ENCODE measurements at places on chromosomes 12 and 14. TPM values are rescaled to one million over a fixed set of nuclear protein-coding genes. Genes with fewer than 3 reads are reported as not detected.
A peak's percentile ranks its signal among the peaks of the same experiment; 100 is the strongest.

NDRG2 gene
- 346 TPM for total RNA-seq

- H3K36me3 ChIP-seq, result no peaks in the 10 kb centered on the region
- DNase-seq, result no peak
- no peak overlapping the region for H3K27ac ChIP-seq
- no peaks in the 10 kb centered on the region for H3K27me3 ChIP-seq
- H3K4me1 ChIP-seq, result no peaks in the 10 kb centered on the region
Observed at GRCh38 chr14:64281805-64282204, 12.4 kb downstream of the ESR2 start.

GRCh38 chr12:48765753-48766162 lies 23.1 kb downstream of the ADCY6 start:
- H3K4me1 ChIP-seq, result peaks cover 39% of the 10 kb centered on the region
- H3K4me3 ChIP-seq, result no peak overlapping the region
- H3K27me3 ChIP-seq, result no peaks in the 10 kb centered on the region
- H3K27ac ChIP-seq, result peak overlapping the region; percentile 75
- peaks cover 55% of the 10 kb centered on the region for H3K36me3 ChIP-seq

DNA sequence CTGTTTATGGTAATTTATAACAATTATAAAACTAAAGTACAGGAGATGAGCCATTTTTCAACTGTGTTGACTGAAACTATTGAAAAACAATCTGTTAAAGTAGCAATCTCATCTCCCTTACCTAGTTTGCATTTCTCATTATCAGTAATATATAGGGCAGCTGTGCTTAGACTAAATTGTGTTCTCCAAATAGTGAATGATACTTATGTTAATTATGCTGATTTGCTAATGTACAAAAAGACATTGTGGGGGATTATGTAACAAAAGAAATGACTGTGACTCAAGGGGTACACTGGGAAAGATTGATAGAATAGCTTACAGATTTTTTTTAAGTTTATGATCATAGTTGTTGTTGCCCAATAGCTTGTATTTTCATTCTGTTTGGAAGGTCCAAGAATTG lies 207.7 kb downstream of the FUT8 start:
- peaks cover under 1% of the 10 kb centered on the region for H3K4me1 ChIP-seq
- H3K27ac ChIP-seq, result no peak overlapping the region
- no peaks in the 10 kb centered on the region for H3K27me3 ChIP-seq
- peaks cover 5% of the 10 kb centered on the region for H3K36me3 ChIP-seq
- H3K4me3 ChIP-seq, result no peak overlapping the region

- DNase-seq, result no peak
- H3K4me3 ChIP-seq, result no peak overlapping the region
- H3K27me3 ChIP-seq, result peaks cover 43% of the 10 kb centered on the region
- no peak overlapping the region for H3K27ac ChIP-seq
- H3K36me3 ChIP-seq, result no peaks in the 10 kb centered on the region
- no peaks in the 10 kb centered on the region for H3K4me1 ChIP-seq
Observed at GRCh38 chr12:2751686-2752085, 43.1 kb upstream of the FKBP4 start.

- peaks cover 77% of the 10 kb centered on the region for H3K4me1 ChIP-seq
- DNase-seq, result no peak
- H3K27me3 ChIP-seq, result no peaks in the 10 kb centered on the region
- H3K36me3 ChIP-seq, result no peaks in the 10 kb centered on the region
- peak overlapping the region; percentile 89 for H3K4me3 ChIP-seq
Observed at GRCh38 chr12:1590221-1590979, 4.0 kb downstream of the FBXL14 start.

DNA sequence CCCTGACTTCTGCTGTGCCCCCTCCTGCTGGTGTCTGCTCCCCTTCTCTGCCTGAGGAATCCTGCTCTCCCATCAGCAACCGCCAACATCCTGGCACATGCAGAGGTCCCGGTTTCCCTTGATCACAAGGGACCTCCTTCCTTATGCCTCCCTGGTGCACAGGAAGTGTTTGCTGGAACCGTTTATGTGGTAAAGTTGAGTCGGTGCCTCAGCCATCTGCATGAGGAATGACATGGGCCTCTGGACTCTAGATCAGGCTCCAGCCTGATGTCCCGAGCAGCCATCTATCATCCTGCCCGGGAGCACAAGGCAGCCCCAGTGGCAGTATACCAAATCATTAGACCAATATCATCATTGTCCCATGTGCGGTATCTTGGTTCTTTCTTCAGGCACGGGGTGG lies 90.4 kb downstream of the BORCS5 start:
- no peak for DNase-seq
- H3K4me3 ChIP-seq, result no peak overlapping the region
- H3K4me1 ChIP-seq, result peaks cover 24% of the 10 kb centered on the region
- H3K27me3 ChIP-seq, result no peaks in the 10 kb centered on the region

GRCh38 chr12:64808110-64808509 lies 16.3 kb upstream of the TBC1D30 start:
- no peak for DNase-seq
- H3K4me1 ChIP-seq, result peaks cover 7% of the 10 kb centered on the region
- H3K4me3 ChIP-seq, result no peak overlapping the region
- H3K27ac ChIP-seq, result no peak overlapping the region
- no peaks in the 10 kb centered on the region for H3K36me3 ChIP-seq

- no peak overlapping the region for H3K27ac ChIP-seq
- no peaks in the 10 kb centered on the region for H3K4me1 ChIP-seq
- H3K27me3 ChIP-seq, result peaks cover 30% of the 10 kb centered on the region
- DNase-seq, result no peak
- H3K36me3 ChIP-seq, result no peaks in the 10 kb centered on the region
Observed at GRCh38 chr14:88998027-88998426, 173.6 kb downstream of the TTC8 start.

GRCh38 chr14:52923902-52924575 lies 26.8 kb downstream of the FERMT2 start:
- H3K4me1 ChIP-seq, result peaks cover 100% of the 10 kb centered on the region
- H3K36me3 ChIP-seq, result no peaks in the 10 kb centered on the region
- DNase-seq, result no peak
- peak overlapping the region; percentile 14 for H3K27ac ChIP-seq

DNA sequence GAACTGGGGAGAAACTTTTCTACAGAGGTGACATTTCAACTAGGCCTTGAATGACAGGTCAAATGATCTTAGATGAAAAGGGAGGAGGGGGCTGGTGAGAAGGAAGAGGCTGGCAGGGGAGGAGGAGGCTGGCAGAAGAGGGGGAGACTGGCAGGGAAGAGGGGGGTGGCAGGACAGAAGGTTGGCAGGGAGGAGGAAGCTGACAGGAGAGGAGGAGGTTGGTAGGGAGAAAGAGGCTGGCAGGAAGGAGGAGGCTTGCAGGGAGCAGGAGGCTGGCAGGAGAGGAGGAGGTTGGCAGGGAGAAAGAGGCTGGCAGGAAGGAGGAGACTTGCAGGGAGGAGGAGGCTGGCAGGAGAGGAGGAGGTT lies 63.4 kb upstream of the PPP4R3A start:
- H3K4me3 ChIP-seq, result no peak overlapping the region
- H3K36me3 ChIP-seq, result no peaks in the 10 kb centered on the region
- H3K4me1 ChIP-seq, result peaks cover 9% of the 10 kb centered on the region
- no peak for DNase-seq
- no peak overlapping the region for H3K27ac ChIP-seq

GRCh38 chr12:113497693-113498092 lies 26.0 kb upstream of the LHX5 start:
- peaks cover 93% of the 10 kb centered on the region for H3K27me3 ChIP-seq
- H3K4me1 ChIP-seq, result no peaks in the 10 kb centered on the region
- DNase-seq, result no peak
- H3K27ac ChIP-seq, result no peak overlapping the region
- no peaks in the 10 kb centered on the region for H3K36me3 ChIP-seq
- H3K4me3 ChIP-seq, result no peak overlapping the region

LRTM2 gene
- not detected for total RNA-seq

SOX5 gene
- 2.9 TPM for total RNA-seq

DNA sequence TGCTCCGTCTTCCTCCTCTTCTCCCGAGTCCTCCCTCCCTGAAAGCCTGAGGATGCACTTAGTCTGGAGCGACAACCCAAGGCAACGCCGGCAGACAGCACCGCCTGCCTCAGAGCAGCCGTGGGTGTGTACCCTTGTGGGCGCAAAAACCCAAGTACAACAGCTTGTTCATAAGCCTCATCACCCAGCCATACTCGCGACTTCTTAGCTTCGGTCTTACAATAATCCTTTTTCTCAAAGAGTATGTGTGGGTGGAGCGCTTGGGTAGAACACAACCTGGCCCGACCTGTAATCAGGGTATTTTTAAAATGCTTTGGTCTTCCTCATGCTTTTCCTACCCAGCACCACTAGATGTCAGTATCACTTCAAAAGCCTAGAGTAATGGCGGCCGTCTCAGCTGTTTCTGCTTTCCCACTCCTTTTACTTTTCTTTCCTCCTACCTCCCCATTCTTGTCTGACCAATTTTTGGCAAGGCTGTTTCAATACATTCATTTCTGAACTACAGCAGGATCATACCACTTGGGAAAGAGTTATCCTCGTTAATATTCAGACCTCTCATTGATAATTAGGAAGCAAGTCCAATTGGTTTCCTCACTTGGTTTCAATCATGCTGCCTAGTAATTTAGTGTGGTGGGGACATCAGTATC lies 198.9 kb downstream of the EPS8 start:
- no peak for DNase-seq
- H3K4me1 ChIP-seq, result peaks cover 9% of the 10 kb centered on the region
- H3K27me3 ChIP-seq, result peaks cover 32% of the 10 kb centered on the region
- no peaks in the 10 kb centered on the region for H3K36me3 ChIP-seq
- peak overlapping the region; percentile 61 for H3K27ac ChIP-seq

LRP1 gene
- total RNA-seq, result 61.0 TPM

RFLNA gene
- total RNA-seq, result 0.27 TPM

DNA sequence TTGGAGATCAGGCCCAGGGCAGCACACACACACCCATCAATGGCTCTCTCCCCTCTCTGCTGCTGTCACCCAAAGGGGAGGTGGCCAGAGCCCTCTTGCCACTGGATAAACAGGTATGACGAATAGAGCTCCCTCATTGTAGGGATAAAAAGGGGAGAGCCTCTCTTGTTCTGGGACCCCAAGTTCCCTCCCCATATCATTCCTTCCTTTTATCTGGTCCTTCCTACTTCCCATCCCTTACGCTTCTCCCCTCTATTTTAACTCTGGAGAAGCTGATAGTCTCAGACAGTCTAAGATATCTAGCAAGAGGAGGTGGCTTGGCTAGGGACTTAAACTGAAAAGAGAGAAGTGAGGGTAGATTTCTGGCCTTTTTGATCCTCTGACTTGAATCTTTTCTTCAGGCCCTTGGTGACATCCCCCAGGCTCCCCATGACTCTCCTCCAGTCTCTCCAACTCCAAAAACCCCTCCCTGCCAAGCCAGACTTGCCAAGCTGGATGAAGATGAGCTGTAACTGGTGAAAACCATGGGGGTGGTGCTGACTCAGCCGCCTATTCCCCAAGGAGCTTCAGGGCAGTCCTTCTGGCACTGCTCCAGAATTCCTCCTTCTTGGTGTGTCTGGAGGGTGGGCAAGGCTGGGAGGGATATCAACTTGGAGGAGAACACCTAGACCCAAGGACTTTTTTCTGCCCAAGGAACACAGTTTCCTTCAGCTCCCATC lies 5.3 kb downstream of the ARHGEF25 start:
- DNase-seq, result no peak
- peak overlapping the region; percentile 87 for H3K4me3 ChIP-seq
- H3K36me3 ChIP-seq, result peaks cover 29% of the 10 kb centered on the region
- H3K4me1 ChIP-seq, result peaks cover 85% of the 10 kb centered on the region
- peaks cover 41% of the 10 kb centered on the region for H3K27me3 ChIP-seq

DNA sequence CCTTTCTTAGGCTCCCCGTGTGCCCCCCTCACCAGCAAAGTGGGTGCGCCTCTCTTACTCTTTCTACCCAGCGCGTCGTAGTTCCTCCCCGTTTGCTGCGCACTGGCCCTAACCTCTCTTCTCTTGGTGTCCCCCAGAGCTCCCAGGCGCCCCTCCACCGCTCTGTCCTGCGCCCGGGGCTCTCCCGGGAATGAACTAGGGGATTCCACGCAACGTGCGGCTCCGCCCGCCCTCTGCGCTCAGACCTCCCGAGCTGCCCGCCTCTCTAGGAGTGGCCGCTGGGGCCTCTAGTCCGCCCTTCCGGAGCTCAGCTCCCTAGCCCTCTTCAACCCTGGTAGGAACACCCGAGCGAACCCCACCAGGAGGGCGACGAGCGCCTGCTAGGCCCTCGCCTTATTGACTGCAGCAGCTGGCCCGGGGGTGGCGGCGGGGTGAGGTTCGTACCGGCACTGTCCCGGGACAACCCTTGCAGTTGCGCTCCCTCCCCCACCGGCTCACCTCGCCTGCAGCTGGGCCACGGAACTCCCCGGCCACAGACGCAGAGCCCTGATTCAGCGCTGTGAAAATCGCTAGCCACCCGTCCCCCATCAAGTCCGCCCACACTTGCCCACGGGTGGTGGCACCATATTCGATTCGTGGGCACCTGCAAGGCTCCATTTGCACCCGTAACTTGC lies 1.3 kb downstream of the TMEM233 start:
- peak overlapping the region; percentile 69 for H3K4me3 ChIP-seq
- peaks cover 38% of the 10 kb centered on the region for H3K4me1 ChIP-seq
- peak; percentile 29 for DNase-seq
- peak overlapping the region; percentile 81 for H3K27ac ChIP-seq
- no peaks in the 10 kb centered on the region for H3K36me3 ChIP-seq

PCED1B gene
- total RNA-seq, result 0.55 TPM

SMIM41 gene
- total RNA-seq, result 0.30 TPM

PPP1R1A gene
- 75.0 TPM for total RNA-seq

LMNTD1 gene
- total RNA-seq, result not detected

VAMP1 gene
- 4.2 TPM for total RNA-seq

ZNF268 gene
- 8.2 TPM for total RNA-seq

GRCh38 chr12:114711689-114712152 lies 27.7 kb upstream of the TBX3 start:
- no peak for DNase-seq
- H3K27me3 ChIP-seq, result peaks cover 95% of the 10 kb centered on the region
- H3K4me3 ChIP-seq, result no peak overlapping the region
- H3K4me1 ChIP-seq, result no peaks in the 10 kb centered on the region
- H3K36me3 ChIP-seq, result no peaks in the 10 kb centered on the region

GRCh38 chr14:61186341-61187195 lies 94.6 kb downstream of the TMEM30B start:
- peaks cover 8% of the 10 kb centered on the region for H3K4me1 ChIP-seq
- H3K4me3 ChIP-seq, result no peak overlapping the region
- H3K36me3 ChIP-seq, result no peaks in the 10 kb centered on the region
- no peak overlapping the region for H3K27ac ChIP-seq
- DNase-seq, result no peak
- H3K27me3 ChIP-seq, result peaks cover 50% of the 10 kb centered on the region

DNA sequence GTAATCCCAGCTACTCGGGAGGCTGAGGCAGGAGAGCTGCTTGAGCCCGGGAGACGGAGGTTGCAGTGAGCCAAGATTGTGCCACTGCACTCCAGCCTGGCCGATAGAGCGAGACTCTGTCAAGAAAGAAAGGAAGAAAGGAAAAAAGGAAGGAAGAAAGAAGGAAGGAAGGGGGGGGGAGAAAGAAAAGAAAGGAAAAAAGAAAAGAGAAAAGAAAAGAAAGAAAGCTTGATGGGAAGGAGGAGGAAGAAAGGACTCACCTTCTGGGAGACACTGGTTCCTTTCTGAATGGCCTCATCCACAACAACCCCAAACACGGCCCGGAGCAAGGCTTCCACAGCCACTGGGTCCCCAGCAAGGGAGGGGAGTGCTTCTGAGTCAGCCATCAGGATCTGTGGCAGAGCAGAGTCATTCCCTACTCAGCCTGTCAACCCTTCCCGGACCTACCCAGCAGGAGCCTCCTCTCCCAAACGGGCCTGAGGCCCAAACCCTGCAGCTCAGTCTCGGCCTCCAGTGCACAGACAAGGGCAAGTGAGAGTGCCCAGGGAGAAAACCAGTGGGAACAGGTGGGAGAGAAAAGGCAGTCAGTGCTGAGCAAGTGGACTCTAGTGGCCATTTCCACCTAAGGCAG lies 7.3 kb upstream of the ZNF740 start:
- peaks cover 8% of the 10 kb centered on the region for H3K4me1 ChIP-seq
- no peak overlapping the region for H3K4me3 ChIP-seq
- no peak overlapping the region for H3K27ac ChIP-seq
- no peak for DNase-seq

Data from left ventricle myocardium inferior (tissue), 1 donor.